Thoracic aorta (tissue), 2 donors: ENCODE measurements at places on chromosomes 6 and 20.

GRCh38 chr6:36639171-36639808 lies 39.2 kb upstream of the CDKN1A start:
- no peak for DNase-seq

DNA sequence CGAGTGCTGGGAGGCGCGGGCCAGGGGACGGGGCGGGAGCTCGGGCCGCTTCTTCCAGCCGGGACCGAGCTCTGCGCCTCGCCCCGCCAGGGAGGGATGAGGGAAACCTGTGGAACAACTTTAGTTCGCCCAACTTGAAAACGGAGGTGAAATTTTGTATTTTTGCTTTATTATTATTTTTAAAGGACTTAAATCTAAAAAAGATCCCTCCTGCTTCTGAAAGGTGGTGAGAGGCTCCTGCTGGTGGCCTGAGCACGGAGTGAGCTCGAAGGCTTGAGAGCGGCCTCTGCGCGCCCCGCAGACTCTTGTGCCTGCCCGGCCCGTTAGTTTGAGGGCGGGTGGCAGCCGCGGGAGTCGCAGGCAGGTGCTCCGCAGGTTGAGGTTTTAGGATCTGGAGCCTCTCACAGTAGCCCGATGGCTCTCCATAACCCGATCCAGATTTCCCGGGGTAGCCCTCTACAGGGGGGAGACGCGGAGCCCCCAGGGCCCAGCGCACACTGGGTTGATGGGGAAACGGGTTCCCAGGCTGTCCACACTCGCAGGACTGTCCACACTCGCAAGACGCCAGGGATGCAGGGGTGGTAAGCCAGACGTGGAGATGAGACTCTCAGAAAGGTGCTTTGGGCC lies 46.2 kb upstream of the SUPT3H start:
- no peak for DNase-seq

GRCh38 chr6:56364431-56364826 lies 117.0 kb upstream of the COL21A1 start:
- DNase-seq = no peak

DNA sequence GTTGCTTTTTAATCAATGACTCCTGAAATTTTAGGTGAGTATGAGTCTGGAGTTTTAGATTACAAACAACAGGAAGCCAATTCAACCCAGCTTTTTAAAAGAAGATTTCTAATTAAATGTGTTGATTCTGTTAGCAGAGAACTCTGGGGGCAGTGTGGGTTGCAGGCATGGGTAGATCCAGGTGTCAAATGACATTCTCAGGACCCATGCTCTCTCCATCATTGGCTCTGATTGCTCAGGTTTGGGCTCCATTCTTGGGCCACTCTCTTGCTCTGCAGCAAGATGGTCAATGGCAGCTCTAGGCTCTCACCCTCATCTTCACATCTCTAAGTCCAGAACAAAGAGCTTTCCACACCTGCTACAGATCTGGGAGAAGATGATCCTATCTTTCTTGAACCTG lies 463.7 kb downstream of the PREX1 start:
- DNase-seq = no peak

DNA sequence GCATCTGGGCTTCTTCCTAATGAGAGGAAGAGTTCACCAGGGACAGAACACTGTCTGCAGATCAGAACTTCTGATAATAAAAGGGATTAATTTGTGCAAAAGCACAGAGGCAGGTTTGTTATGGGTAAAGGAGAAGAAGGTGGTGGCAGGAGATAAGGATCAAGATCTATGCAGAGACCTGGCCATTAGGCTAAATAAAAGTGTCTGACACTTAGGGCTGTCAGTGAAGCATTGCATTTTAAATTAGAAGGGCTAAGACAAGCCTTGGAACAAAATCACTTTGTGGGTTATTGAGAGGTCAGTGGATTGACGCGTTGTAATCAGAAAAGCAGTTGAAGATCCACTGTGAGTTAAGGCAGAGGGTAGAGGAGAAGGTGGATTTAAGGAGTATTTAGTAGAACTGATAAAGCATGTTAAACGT lies 76.8 kb downstream of the MAP3K4 start:
- DNase-seq = no peak

GRCh38 chr20:62067547-62068260 lies 2.0 kb upstream of the TAF4 start:
- DNase-seq = no peak

GRCh38 chr6:89976694-89977020 lies 82.4 kb downstream of the GJA10 start:
- no peak for DNase-seq

DNA sequence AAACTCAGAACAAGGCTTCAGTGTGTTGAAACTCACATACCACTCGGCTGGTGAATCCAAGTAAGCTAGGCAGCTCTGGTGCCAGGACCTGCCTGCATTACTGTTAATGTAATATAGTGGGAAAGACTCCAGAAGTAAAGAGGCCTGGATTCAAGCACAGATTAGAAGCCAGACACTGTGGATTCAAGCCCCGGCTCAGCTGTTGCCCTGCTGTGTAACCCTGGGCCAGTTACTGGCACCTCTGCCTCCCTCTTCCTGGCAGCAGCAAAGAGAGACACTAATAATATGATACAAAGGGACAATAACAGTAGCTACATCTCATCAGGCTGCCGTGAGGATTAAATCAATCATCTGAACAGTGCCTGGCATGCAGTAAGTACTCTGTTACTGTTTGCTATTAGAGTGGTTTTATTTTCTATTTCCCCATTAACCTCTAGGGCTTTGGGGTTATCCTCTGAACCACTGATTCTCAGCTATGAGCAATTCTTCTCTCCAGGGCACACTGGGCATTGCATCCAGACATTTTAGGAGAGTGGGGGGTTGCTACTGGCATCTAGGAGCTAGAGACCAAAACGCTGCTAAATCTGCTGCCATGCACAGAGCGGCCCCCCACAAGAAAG lies 92.9 kb downstream of the ZMYND8 start:
- no peak for DNase-seq

DNA sequence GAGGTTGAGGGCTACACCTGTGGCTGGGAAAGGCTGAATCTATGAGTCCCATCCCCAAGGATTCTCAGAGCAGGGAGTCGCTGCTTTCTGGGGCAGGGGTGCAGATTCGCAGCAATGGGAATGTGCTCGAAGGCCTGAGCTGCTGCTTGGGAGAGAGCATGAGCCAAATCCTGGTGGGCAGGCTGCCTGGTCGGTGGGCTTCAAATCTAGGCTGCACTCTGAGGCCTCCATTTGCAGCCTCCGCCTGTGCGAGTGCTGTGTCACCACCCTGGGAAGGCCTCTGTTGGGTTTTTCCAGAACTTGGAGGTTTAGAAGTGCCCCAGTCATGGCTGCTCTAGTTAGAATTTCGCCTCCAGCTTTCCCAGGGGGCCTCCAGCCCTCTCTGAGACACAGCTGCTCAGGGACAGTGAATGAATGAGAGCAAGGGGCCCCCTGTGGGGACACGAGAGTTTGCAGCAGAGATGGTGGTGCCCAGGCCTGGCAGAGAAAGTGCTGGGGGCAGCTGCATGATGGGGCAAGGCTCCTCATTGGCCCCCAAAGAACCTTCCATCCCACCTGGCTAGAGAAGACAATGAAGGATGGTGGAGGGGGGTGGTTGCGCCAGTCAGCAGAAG lies 31.1 kb upstream of the RNF24 start:
- DNase-seq = no peak

- DNase-seq = no peak
Observed at GRCh38 chr6:13733178-13733887, 21.7 kb upstream of the RANBP9 start.

DNA sequence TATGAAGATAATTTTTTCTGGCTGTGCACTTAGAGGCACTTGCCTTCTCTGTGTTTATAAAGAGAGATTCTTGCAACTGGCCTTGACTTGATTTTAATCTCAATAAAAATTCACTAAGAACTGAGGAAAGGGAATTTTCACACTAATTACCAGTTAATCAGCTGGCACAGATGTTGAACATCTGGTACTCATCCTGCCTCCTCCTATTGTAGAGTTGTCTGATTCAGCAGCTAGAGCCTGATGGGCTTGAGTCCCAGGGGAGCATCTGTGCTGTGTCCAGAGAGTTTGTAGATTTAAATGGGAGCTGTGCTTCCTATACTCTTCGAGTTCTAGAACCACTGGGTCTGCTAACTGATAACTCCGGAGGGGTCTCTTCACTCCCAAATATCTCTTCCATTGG lies 284.4 kb upstream of the RNF24 start:
- no peak for DNase-seq

DNA sequence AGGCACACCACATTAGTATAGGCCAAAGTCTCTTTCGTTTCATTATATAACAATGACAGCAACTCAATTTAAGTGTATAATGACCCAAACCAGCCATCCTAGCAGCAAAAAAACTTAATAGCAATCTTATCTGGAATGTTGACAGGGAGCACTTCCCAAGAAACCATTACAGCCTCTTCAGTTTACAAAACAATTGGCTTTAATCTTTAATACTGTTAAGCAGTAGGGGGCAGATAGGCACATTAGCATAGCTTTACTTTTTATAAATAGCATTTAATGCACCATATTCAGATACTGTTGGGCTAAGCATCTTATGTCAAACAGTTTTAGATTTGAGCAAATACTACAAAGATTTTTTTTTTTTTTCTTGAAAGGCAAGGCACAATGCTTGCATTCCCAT lies 193.3 kb upstream of the MAP3K7 start:
- no peak for DNase-seq

- DNase-seq = no peak
Observed at GRCh38 chr20:49583669-49584417, 15.9 kb upstream of the PTGIS start.

- no peak for DNase-seq
Observed at GRCh38 chr6:3138341-3138740, 19.0 kb downstream of the TUBB2A start.

- no peak for DNase-seq
Observed at GRCh38 chr6:28207510-28208110, 17.5 kb upstream of the ZSCAN9 start.

GRCh38 chr20:3071610-3072529 lies at the start of gene OXT:
TSS of gene OXT (plus strand) at chr20:3071620. CDS start at chr20:3071656, 36 bp downstream.
- no peak for DNase-seq

DNA sequence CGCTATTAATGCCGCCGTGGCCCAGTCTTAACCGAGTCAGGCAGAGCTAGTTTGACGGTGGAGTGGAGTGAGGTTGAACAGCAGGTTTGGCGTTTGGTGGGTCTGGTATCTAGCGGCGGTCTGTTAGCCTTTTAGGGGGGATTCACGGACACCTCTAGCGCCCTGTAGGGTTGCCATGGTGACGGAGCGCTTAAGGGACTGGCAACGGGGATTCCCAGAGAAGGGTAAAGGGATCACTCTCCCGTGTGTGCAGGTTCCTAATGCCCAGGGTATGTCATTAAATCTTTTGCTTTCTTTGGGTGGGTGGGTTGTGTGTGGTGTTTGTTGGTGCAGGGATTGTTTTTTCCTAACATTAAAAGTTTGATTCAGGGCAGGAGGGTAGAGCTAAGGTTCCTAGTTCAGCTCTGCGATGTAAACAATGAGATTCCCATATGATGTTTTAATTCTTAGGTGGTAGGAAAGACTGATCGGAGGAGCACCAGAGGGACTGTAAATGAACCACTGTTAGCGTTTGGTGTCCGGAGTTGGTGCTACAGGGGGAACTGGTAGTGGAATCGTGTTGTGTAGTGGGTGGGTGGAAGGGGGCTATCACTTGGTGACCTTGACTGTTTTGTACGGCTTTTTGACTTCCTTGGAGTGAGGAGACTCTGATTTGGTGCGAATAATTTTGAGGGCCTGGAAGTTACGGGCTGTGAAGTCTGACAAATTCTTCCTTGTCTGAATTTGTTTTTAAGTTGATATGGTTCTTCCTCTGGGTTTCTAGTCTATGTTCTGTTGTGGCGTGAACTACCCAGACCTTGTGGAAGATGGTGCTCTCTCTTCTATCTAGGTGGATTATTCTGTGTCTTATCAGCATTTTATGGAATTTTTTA lies 5.0 kb downstream of the BRD2 start:
- no peak for DNase-seq

- no peak for DNase-seq
Observed at GRCh38 chr6:34836008-34836407, 44.1 kb downstream of the BLTP3A start.
